ENCODE measurements at places on chromosomes 7 and 10. TPM values are rescaled to one million over a fixed set of nuclear protein-coding genes. Genes with fewer than 3 reads are reported as not detected.

Gene MOGAT3
- total RNA-seq, result not detected

Gene SEMA3A
- total RNA-seq, result 72.6 TPM

Gene HPSE2
- total RNA-seq, result not detected

Gene PCLO
- total RNA-seq, result not detected

Gene CNTNAP2
- not detected for total RNA-seq

Gene OR2A1
- total RNA-seq, result not detected

Gene NRG3
- total RNA-seq, result not detected

Gene ZNF727
- total RNA-seq, result not detected

Gene ZP3
- 0.44 TPM for total RNA-seq

Gene LEP
- not detected for total RNA-seq

Gene ADAMTS14
- total RNA-seq, result 1.6 TPM

Gene PLEKHS1
- not detected for total RNA-seq

Gene EBF3
- total RNA-seq, result 3.1 TPM

Gene ADAM8
- total RNA-seq, result 1.5 TPM

Gene PRKAR2B
- total RNA-seq, result 0.44 TPM

Gene AUTS2
- total RNA-seq, result 2.2 TPM

Gene ZNF487
- 5.4 TPM for total RNA-seq

Gene ZPBP
- not detected for total RNA-seq

Gene MRLN
- not detected for total RNA-seq

Gene ABLIM1
- total RNA-seq, result 19.4 TPM

Gene AKR1C3
- total RNA-seq, result 11.3 TPM

Gene LRRC17
- total RNA-seq, result not detected

Gene SEMA3D
- total RNA-seq, result 1.2 TPM

Gene CPA2
- 1.6 TPM for total RNA-seq

Gene C10orf143
- 3.6 TPM for total RNA-seq

Gene RAPGEF5
- total RNA-seq, result 1.2 TPM

Gene CRYGN
- total RNA-seq, result not detected

Gene PPP1R17
- not detected for total RNA-seq

Gene SFTPA1
- not detected for total RNA-seq

Gene ZNF394
- total RNA-seq, result 10.4 TPM

Gene SCIN
- total RNA-seq, result not detected

Gene NKX2-3
- total RNA-seq, result not detected

Gene SKIDA1
- 3.1 TPM for total RNA-seq

Gene TMEM236
- total RNA-seq, result not detected

Gene SFRP4
- total RNA-seq, result 16.3 TPM

Gene C7orf57
- total RNA-seq, result not detected
